ENCODE measurements at places on chromosomes 4 and X. TPM values are rescaled to one million over a fixed set of nuclear protein-coding genes. Genes with fewer than 3 reads are reported as not detected.

GRCh38 chr4:109441862-109442458 lies 8.3 kb downstream of the SEC24B start:
- DNase-seq, result no peak

The NAP1L2 gene
- 1.7 TPM for total RNA-seq

GRCh38 chrX:68763481-68763880 lies 65.3 kb upstream of the EFNB1 start:
- no peak for DNase-seq

DNA sequence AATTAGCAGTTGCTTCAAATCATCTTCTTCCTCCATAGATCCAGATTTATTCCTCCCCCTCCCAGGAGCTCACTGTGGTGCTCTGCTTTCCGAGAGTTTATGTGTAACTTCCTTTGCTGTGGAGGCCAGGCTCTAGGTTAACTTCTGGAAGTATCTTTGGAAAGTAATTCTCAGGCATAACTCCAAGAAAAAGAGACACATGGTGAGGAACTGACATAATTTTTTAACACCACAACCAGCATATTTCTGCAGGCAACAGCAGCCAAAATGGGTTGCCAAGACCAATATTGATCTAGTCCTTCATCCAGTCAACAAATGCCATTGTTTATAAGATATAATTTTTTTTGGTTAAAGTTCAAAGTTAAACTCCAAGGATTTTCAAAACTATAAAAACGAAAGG lies 114.5 kb upstream of the RBPJ start:
- peak; percentile 15 for DNase-seq

DNA sequence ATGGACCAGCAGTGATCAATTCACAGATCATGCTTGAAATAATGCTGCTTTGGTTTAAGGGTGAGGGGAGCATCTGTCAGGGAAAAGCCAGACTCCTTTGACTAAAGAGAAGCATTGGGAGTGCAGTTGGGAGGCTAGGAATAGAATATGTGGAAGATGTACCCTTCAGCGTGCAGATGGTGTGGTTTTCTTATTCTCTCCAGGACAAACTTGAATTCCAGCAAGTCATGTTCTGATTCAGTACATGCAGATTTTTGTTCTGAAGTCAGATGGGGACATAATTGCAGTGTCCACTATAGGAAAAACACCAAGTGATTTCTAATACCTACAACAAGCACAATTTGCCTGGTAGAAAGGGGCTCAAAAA lies 99.0 kb upstream of the LIMCH1 start:
- no peak for DNase-seq

GRCh38 chr4:61866378-61867030 lies 666.4 kb downstream of the ADGRL3 start:
- DNase-seq, result no peak

DNA sequence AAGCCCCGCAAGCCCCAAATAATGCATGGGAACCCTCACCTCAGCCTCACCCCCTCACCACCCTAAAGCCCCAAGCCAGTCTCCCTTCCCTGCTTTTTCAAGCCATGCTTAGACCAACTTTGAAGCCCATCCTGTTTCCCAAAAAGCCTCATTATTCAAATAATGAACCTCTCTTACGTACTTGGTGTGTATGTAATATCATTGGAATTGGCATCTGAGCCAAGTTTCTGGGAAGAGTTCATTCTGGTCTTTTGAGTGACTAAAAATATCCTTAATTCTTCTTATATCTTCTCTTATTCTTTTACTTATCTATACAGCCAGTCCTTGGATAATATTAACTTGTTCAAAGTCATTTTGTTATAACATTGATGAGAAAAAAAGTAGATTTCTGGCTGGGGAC lies 875.8 kb upstream of the SLIT2 start:
- DNase-seq, result no peak

The SPIN4 gene
- 6.8 TPM for total RNA-seq

GRCh38 chr4:124631760-124632159 lies 80.8 kb downstream of the ANKRD50 start:
- no peak for DNase-seq

The FGFR3 gene
- 2.4 TPM for total RNA-seq

The ZNF711 gene
- total RNA-seq, result 3.5 TPM

DNA sequence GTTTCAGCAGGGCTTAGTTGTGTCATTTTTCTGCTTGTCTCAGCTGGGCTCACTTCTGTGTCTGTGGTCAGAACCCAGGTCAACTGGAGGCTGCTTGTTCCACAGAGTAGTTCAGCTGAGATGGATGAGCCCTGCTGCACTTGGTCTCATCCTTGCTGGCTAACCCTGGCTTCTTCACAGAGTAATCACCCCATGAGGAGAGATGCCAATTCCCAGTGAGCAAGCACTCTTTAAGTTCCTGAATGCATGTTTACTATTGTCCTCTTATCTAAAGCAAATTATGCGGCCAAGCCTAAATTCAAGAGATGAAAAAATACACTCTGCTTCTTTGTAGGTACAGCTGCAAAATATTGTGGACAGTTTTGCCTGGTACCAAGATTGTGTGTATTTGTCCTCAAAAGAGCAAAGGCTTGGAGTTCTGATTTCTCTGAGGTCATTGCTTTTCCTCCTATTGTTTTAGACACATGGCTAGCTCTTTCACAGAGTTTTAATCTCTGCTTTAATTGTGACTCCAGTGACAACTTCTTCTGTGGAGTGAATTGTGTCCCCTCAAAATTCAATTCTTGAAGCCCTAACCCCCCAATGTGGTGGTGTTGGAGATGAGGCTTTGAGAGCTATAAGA lies 236.6 kb upstream of the ANKRD50 start:
- no peak for DNase-seq

DNA sequence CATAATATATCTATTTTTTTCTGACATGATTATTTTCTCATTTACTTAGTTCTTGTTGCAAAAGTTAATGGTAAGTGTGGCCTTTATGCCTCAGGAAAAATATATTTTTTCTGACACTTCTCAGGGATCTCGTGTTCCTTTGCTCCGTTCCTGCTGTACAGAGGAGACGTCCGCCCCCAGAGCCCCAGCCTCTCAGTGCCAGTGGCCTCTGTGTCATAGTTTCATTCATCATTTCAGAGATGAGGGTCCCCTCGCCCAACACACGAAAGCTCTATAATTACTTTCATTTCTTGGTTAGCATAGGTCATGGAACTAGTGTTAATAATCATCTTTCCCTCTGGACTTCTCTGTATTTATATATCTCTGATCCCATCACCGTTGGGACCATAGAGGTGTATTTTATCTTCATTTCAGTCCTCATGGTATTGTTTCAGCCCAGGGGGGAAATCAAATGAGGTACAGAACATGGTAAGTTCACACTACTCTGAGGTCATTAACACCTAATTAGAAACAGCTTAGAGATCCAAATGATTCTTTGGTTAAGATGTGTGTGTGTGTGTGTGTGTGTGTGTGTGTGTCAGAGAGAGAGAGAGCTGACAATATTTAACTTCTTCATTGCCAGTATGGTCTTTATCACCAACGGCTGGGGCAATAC lies 631.1 kb upstream of the TENM3 start:
- DNase-seq, result no peak

- DNase-seq, result peak; percentile 63
Observed at GRCh38 chrX:149950681-149951080, 12.4 kb upstream of the EOLA2 start.

DNA sequence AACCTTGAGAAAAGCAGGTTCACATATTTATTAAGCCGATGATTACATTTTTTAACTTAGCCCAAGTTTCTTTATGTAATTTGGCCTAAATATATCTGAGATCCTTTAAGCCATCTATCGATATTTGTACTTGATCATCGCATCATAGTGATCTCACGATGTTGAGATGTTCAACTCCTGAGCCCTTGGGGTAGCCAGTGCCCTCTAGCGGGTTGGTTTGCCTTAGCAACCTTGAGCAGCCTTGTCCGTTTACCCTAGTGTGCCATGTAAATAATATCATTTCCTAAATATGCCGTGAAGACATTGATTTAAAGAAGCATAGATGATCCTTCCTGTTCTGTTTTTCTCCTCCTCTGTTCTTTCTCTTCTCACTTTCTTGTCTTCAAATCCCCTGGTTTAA lies 432.2 kb downstream of the RPA4 start:
- DNase-seq, result no peak

The LGI2 gene
- under 0.01 TPM for total RNA-seq

DNA sequence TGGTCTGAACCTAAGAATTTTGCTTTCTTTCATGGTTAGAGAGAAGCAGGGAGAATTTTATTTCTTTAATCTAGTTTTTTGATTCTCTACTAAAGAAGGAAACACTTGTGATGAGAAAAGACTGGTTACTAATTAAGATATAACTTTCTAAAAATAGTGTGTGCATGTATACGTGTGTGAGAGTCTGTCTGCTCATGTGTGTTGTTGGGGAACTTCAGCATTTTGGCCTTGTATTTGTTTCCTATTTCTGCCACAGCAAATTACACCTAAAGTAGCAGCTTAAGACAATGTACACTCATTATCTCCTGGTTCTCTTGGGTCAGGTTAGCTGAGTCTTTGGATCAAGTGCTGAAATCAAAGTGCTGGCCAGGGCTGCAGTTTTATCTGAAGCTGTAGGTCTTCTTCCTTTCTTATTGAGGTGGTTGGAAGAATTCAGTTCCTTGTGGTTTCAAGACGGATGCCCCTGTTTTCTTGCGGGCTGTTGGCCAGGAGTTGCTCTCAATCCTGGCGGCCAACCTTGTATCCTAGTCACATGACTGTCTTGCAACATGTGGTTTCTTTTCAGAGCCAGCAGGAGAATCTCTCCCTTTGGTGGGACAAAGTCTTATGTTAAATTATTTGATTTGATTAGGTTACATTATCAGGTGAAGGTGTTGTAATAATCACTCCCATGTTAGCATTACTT lies 188.4 kb upstream of the CLNK start:
- no peak for DNase-seq
